ENCODE measurements at places on chromosomes 16 and 17.

GRCh38 chr17:50169121-50169764 lies 3.4 kb downstream of the SGCA start:
- peak; percentile 28 for DNase-seq

- no peak for DNase-seq
These were observed 20.4 kb upstream of the YPEL2 start for GRCh38 chr17:59311051-59311468.

DNA sequence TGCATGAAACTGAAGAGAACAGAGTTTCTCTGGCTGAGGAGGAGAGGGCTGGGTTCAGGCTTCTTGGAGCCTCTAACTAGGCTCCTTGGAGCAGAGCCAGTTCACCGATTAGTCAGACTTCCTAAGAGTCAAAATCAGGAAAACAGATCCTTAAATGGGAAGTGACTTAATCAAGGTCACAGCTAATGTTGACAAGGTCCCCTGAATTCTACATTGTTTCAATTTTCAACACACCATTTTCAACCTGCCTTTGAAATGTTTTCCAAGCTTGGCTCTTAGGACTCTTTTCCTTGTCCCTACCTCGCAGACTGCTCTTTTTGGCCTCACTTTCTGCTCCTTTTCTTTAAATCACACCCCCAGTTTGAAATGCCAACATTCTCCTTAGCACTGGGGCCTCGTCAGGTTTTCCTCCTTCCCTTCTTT lies 16.3 kb downstream of the MYL4 start:
- DNase-seq, result no peak

DNA sequence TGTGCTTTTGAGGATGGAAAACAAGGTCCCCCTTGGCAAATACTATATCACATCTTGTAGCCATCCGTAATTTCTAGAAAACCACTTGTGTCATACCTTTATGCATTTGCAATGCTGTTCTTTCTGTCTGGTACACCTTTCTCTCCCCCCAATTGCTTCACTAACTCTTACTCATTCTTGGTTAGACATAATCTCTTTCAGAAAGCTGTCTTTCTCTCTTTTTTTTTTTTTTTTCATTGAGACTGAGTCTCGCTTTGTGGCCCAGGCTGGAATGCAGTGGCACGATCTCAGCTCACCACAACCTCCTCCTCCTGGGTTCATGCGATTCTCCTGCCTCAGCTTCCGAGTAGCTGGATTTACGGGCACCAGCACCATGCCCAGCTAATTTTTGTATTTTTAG lies 94.9 kb upstream of the C17orf78 start:
- DNase-seq, result no peak

DNA sequence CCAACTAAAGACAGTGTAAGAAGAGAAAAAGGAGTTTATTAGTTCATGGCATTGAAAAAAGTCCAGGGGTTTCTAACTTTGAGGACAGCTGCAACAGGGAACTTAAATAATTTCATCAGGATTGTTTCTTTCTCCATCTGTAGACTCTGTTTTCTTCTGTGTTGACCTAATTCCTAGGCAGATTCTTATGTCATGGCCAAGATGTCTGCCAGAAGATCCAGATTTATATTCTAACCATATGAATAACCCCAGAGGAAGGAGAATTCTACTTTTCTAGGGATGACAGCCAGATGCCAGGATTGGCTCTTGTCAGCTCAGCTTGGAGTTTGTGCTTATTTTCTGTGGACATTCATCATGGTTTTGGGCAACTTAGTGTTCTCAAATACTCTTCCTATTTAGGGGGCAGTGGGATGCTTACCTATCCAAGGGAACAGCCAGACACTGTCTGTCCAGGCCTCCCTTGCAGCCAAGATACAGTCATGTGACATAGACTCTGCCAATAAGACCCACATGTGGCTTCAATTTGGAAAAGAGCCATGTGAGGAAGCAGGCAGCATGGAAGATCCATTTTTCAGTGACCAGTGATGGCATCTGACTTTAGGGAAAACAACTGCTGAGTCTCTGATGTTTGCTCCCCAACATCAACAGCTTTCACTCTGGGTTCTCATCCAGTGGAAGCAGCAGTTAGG lies 18.2 kb downstream of the PCTP start:
- no peak for DNase-seq

DNA sequence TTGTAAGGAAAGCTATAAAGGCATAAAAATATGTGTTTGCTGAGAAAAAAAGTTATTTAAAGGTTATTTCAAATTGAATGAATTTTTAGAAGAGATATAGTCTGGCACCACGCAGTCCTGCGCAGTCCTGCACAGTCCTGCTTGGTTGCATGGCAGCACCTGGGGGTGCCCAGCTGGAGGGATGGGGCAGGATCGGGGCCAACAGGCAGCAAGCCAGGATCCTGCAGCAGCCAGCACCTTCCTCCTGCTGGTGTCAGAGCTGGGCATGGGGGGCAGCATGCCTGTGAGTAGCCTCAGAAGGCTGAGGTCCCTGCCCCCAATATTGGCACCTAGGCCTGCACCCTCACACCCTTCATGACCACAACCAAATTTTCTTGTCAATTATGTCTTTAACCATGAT lies 46.0 kb downstream of the GLG1 start:
- DNase-seq, result no peak

- DNase-seq, result no peak
These were observed 12.5 kb downstream of the THUMPD1 start for GRCh38 chr16:20729141-20729540.

- no peak for DNase-seq
These were observed 443.3 kb downstream of the UTP18 start for GRCh38 chr17:51703361-51704341.

DNA sequence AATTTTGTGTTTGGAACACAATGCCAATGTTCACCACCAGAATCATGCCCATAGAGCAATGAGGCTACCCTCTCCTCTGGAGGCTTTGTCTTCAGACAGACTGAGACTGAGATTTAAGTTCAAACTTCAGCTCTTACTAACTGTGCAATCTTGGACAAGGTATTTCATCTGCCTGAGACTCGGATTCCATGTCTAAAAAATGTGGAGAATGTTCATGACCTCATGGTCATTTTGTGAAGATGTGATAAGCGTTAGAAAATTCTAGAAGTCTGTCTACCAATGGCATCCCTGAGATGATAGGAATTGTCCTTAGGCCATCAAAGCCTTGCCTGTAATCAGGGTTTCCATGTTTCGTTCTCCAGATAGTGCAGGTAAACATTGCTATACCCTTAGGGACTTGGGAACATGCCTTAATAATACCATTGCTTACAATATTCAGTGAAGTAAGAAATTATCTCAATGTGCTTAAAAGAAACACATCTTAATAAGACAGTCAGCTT lies 388.2 kb upstream of the MAF start:
- no peak for DNase-seq

DNA sequence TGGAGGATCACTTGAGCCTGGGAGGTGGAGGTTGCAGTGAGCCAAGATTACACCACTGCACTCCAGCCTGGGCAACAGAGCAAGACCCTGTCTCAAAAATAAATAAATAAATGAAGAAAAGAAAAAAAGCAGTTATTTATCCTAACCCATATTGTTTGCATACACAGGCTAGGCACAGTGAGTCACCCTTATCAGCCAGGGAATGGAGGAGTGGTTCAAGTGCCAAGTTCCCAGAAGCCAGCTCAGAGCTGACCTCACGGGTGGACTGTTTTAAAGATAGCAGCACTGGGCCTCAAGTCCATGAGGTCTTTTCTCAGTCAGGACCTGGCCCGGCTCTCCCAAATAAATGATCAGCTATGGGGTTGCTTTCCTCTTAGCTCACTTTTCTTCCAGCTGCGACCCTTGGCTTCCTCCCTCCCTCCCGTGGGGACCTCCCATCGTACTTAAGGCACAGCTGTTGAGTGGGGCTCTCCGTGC lies 22.6 kb upstream of the MGAT5B start:
- no peak for DNase-seq

DNA sequence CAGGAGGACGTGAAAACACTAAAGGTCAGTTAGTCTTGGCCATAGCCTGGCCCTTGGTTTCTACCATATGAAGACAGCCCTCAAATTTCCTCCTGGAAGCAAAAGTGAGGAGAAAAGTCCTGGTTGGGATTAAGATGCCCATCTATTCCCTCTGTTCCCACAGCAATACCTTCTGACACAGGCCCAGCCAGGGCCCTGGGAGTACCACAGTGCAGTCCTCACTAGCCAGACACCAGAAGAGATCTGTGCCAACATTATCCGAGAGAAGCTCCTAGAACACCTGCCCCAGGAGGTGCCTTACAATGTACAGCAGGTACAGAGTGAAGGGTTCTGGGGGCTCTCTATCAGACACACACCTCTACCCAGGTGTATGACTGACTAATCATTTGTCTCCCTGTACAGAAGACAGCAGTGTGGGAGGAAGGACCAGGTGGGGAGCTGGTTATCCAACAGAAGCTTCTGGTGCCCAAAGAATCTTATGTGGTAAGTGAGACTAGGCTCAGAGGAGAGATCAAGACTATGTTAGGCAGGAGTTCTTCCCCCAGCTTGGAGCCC lies 4.1 kb downstream of the ERAL1 start:
- DNase-seq, result no peak

DNA sequence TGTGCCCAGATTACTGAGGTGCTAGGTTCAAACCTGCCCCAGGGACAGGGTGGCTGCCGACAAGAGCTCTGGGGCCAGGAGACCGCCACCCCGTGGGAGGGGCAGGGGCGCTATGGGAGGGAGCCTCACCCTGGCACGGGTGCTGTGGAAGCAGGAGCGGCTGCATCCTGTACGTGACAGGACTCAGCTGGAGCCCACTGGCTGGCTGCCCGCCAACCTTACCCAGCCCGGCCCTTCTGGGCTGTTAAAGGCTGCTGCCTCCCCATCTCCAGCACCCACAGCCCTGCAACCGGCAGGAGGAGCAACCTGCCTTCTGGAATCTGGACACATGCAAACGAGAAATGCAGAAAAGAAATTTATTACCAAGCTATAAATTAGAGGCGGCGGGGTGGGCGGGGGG lies 11.2 kb downstream of the PAM16 start:
- no peak for DNase-seq

- no peak for DNase-seq
These were observed 2.1 kb downstream of the OMG start for GRCh38 chr17:31294820-31295488.

DNA sequence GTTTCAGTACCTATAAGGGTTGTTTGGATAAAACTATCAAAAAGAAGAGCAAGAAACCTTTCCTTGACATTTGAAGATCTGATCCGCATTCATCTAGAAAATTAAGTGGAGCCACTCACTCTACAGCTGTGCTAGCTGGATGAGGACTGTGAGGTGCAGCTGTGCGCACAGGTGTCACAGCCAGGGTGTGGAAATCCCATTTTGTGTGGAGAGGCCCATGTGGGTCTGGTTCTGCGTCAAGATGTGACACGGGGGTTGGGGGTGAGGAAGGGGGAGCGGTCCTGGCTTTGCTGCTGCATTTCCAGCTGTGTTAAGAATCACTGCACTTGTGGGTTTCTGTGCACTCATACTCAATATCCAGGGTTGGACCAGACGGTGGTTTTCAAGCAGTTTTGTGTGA lies 70.7 kb downstream of the CLEC16A start:
- DNase-seq, result no peak

DNA sequence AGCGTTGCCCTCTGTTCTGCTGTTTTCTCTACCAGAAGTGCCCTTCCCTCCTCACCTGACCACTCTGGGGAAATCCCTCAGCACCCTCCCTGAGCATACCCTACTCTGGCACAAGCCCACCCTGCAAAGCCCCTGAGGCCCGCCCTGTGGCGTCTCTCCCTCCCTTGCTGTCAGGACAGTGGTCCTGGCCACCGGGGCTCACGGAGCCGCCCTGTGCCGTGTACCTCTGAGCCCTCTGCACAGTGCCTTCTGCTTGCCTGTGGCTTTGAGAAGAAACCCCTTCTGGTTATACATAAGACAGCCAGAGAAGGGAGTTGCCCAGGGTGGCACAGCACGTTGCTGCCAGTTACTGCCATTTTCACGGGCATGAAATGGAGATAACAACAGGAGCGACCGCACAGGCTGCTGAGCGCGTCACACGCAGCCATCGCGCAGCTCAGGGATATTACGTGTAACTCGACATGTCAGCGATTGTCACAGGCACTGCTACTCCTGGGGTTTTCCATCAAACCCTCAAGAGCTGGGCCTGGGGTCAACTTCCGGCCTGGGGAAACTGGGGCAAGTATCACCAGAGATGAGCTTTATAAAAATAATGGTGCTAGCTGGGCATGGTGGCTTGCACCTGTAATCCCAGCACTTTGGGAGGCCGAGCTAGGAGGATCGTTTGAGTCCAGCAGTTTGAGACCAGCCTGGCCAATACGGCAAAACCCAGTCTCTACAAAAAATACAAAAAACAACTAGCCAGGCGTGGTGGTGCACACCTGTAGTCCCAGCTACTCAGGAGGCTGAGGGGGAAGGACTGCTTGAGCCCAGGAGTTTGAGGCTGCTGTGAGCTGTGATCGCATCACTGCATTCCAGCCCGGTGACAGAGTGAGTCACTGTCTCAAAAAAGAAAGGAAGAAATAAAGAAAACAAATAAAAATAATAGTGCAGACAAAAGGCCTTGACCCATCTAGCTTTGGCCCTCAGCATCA lies 14.8 kb downstream of the SCGB1C2 start:
- DNase-seq, result no peak

GRCh38 chr16:4962716-4963115 lies 4.6 kb downstream of the SEC14L5 start:
- DNase-seq, result no peak

GRCh38 chr17:36613155-36613554 lies 11.8 kb downstream of the MRM1 start:
- no peak for DNase-seq

- DNase-seq, result no peak
These were observed 1.5 kb upstream of the GSE1 start for GRCh38 chr16:85611444-85612190.

DNA sequence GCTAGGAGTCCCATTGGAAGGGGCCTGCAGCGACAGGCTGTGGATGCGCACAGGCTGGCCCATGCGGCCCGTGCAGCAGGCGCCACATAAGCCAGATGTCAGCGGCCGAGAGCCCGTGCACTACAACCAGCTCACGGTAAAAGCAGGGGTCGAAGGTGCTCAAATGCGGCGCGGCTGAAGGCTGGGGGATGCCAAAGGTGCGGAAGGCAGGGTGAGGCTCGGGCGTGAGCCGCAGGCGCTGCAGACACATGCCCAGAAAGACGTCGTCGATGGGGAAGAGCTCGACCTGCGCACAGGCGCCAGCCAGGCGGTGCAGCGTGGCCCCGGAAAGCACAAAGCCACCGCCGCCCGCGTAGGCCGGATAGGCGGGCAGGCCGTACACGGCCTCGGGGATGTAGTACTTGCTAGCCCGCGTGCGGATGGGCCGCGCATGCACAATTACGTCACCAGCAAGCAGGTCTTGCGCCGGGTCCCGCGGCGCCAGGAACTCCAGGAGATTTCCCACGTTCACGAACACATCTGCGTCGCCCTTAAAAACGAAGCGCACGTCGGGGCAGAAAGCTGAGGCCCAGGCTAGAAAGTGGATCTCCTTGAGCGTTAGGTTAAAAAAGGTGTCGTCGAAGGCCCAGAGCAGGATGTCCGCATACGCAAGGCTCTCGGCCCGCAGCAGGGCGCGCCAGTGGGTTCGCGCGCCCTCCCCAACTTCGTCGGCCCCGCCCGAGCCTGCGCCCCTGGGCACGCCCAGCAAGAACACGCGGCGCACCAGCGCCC lies 1.3 kb downstream of the B3GNT9 start:
- no peak for DNase-seq

Measured in stimulated activated CD4-positive, alpha-beta T cell treated with anti-CD3 and anti-CD28 coated beads, Interleukin-15, amount 100 ng/mL, for 1 hour (primary cell).